ENCODE measurements at places on chromosomes 11 and 22.

GRCh38 chr11:120180551-120181232 lies 30.1 kb upstream of the OAF start:
- DNase-seq: peak; percentile 65

DNA sequence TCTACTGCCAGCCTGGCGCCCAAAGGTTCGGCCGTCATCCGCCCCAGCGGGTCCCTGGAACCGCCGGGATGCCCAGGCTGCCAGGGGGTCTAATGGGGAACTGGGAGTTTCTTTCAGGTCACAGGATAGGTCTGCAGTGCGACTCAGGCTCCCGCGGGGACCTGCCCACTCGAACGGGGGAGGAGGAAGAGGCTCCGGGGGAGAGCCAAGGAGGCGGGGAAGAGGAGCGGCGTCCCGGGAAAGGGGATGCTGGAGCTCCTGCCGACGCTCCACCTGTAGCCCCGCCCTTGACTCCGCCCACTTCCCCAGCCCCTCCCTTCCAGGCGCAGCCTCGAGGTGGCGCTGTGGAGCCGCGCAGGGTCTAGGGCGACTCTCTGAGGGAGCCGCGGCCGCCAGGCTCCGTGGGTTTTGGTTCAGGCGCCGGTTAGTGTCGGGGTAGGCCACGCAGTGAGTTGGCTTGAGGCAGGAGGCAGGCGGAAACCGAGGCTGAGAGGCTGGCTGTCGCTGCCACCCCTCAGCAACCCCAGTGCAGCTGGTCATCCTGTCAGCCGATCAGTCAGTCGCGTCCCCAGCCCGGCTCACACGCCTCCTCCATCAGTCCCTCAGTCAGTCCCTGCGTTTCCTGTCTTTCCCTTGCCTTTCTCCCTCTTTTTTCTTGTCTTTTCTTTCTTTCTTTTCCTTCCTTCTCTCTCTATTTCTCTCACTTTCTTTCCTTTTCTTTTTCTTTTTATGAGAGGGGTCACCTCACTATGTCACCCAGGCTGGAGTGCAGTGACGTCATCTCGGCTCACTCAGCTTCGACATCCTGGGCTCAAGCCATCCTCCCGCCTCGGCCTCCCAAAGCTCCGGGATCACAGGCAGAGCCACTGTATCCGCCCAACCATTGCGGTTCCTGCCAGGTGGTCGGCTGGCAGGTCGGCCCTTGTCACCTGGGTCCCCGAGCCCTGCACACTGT lies 26.4 kb downstream of the YWHAH start:
- peak; percentile 89 for DNase-seq

GRCh38 chr22:31230871-31231621 lies 18.9 kb downstream of the LIMK2 start:
- no peak for DNase-seq

GRCh38 chr11:105236664-105237063 lies 97.1 kb upstream of the CARD18 start:
- no peak for DNase-seq

GRCh38 chr11:63813563-63814382 lies 517 bp downstream of the SPINDOC start:
- peak; percentile 46 for DNase-seq

DNA sequence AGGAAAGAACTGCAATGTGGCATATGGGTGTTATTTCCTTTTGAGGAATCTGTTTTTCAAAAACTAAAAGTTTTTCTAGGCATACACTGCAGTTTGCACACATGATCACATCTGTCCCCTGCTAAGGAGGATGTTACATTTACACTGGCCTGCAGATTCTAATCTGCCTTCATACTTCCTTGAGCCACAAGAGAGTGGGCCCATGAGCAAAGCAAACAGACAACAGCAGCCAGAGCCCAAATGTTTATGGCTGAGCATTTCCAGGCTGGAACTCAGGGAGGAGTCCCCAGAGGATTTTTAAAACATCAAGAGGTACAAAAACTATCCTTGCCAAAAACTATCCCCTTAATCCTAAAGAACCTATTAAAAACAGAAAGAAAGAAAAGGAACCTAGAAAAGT lies 117.2 kb upstream of the MTNR1B start:
- DNase-seq: no peak

DNA sequence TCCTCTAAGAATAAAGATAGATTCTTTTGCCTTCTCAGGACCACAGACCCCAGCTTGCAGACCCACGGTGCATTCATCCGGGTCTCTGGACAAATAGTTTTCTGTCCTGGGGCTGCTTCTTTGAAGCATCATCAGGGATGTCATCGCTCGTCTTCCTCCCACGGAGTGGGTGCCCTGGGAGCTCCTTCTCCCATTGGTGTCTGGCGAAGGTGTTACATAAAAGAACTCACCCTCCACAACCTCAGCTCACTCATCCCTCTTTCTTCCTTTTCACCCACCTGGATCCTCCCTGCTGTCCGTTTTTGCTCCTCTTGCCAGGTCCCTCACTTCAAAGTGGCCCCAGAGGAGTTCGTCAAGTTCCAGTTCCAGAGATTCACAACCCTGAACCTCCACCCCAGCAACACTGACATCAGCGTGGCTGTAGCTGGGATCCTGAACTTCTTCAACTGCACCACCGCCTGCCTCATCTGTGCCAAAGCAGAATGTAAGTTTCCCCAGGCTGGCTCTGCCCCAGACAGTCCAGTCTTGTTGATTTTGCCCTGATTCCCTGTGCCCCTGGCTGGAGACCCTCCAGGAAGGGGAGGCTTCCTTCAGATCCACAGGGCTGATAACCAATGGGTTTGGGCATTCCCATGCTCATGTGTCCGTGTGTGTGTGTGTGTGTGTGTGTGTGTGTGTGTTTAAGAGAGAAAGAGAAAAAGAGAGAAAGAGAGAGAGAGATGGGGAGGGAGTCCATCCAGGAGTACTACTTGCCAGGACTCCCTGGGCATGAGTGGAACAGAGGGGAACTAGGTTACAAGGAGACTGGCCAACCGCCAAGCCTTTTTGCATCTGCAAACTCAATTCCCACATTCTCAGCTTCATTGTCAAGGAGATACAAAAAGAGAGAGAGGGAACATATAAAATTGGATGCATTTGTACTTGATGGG lies 204.2 kb upstream of the TBCEL start:
- DNase-seq: no peak

- no peak for DNase-seq
Observed at GRCh38 chr22:48039326-48039725, 1276.9 kb downstream of the TBC1D22A start.

GRCh38 chr11:122230385-122230755 lies 114.4 kb upstream of the BLID start:
- no peak for DNase-seq

- no peak for DNase-seq
Observed at GRCh38 chr22:26593763-26594162, 3.8 kb upstream of the TPST2 start.
